Peyer's patch (tissue), 4 donors: ENCODE measurements at places on chromosomes 7 and 10.

DNA sequence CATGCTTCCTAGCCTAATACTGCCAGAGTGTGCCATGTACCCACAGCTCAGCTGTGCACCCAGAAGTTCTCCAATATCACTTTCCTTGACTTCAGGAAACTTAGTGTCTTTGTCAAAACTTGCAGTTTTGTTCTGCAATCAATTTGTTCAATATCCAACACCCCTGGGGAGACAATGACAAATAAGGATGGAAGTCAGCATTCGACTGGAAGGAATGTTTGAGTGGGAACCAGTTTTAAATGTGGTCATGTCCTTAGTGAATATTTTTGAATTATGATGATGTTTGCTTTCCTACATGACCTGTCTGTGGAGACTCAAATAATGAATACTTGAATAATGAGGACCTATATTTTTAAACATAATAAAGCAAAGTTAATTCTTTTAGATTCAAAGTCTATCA is 112.0 kb downstream of the ANK3 start:
- no peak for DNase-seq

DNA sequence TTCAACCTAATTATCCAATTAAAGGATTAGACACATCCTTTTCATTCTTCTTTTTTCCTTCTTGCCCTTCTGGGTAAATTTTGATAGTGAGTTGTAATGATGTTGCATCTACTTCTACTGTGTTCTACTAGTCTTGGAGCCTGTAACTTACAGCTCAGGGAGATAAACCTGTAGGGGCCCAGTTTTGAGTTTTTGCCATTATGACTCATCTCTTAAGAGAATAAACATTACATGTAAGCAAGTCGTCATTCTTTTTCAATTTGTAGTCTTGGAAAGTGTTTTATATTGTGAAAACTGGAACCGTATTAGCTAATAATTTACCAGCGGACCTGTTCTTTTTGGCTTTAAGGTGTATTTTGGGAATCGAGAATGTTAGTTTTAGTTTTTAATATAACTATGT is 89.7 kb upstream of the RPA3 start:
- DNase-seq: no peak

GRCh38 chr7:1514995-1515401 is 10.8 kb upstream of the INTS1 start:
- no peak for DNase-seq

DNA sequence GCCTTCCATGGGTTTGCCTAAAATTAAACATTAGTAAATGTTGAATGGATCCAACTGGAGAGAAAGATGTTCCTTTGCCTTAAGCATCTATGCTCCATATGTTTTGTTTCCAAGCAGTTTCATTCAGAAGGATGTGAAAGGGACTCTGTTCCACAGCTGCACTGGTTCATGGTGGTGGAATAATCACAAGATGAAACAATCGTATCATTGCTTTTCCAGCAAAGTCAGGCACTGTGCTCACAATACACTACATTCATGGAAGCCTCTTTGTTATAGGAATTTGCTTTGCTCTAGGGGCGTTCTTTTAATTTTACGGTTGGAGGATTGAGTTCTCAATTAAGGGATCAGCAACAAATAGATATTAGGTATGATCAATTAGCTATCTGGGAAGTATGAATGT is 33.8 kb downstream of the RAMP3 start:
- DNase-seq: no peak

DNA sequence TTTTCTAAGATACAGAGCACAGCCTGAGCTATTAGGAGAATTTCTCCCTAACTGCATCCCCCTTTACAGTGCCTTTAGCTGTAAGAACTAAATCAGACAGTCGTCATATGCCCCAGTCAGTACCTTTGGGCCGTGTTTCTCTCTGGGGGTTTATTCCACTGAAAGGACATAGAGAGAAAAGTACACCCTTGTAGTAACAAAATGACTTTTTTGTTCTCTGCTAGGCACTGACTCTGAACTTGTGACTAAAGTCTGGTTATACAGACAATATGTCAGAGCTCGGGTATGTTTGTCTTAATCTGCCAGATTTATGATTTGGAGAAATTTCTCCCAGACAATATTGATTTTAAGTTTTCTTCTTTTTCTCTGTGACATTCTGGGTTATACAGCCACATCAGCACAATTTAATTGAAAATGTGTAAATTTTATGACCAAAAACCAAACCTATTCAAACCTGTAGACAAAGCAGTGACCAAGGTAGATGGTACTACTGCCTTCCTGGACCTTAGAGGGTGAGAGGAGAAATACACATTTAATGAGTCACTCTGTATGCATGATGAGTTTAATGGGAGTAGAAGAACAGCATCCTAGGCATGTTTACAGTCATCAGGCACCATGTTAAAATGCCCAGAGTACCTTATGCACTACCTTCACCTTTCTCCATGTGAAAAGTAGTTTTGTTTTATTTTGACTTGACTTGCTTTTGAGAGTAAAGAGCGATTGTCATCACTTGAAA is 156.1 kb upstream of the PLXDC2 start:
- no peak for DNase-seq

DNA sequence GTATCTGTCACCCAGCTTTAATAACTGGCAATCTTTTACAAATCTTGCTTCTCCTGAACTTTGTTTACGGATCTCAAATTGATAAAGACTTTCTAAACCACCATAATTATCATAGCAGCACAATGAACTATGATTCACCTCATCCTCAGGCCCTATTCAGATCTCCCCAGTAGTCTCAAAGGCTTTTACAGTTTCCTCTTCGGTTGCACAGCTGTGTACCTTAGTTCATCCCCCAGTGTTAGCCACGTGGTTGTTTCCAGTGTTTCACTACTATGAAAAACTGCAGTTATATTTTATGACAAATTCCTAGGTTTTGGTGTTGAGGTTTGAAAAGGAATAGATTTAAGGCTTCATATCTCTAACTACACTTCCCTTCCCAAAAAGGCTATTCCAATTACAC is 24.9 kb downstream of the PAXIP1 start:
- DNase-seq: no peak

- no peak for DNase-seq
These were observed 11.2 kb downstream of the ZAN start for GRCh38 chr7:100744605-100745004.

DNA sequence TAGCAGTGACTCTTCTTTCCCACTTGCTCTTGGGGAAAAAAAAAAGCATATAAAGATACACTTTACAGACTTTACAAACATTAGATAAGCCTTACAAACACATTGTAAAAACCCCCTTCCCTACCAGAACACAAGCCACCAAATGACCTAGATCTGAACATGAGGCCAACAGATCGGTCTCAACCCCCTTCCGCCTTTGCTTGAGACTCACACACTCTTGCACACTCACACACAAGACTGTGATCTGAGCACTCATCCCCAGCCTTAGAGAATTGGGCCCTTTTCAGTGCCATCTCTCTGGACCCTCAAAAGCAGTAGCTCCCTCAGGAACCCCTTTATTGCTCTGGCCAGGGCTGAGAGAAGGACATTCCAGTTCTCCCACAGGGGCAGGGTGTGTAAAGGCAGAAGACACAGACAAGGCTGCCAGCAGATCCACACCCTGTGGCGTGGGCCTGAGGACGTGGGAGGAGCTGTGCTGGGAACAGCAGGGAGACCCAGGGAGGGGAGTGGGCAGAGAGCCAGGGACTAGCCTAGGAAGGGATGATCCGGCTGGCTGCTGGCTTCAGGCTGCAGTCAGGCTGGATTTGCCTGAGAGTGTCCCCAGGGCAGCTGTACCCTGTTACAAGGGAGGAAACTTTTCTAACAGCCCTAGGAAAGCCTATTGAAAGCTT is 206.7 kb downstream of the KIAA1217 start:
- DNase-seq: peak; percentile 17

DNA sequence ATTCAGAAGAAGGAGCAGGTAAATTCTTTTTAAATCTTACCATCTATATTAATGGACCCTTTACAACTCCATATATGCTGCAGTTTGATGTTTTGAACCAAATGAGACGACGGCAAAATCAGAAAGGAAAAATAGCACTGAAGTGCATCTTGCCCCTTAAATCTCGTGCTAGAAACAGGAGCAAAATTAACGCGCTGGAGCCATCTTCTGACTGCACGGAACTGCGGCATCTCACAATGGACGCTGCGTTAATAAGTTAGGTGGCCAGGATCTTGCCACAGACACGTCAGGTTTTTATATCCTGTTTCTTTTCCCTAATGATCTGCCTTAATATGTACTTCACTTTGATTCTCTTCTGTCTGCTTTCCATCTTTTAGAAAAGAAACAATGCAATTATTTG is 354.5 kb downstream of the TFEC start:
- no peak for DNase-seq

GRCh38 chr7:84331616-84332015 is 137.0 kb upstream of the SEMA3A start:
- DNase-seq: no peak

- DNase-seq: no peak
These were observed 287.5 kb upstream of the NPVF start for GRCh38 chr7:25515633-25516275.

DNA sequence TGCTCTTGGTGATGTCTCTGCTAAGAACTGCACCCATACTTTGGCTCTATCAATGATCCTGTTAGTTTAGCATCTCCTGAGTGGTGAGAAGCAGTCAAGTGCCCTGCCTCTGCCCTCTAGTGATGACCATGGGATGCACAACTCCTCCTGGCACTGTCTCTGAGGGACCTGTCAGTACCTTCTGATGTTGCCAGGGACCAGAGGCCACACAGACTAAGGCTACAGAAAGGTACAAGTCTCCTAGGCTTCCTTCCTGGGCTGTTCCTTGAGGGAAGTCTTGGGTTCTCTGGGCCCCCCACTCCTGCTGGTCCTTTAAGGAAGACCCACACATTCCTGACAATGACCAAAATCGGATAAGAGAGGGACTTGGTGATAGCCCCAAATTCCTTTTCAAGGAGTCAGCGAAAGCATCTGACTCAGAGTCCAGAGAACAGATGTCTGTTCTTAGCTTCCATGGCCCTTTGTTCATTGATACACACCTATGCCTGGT is 15.3 kb downstream of the NKX2-3 start:
- no peak for DNase-seq

DNA sequence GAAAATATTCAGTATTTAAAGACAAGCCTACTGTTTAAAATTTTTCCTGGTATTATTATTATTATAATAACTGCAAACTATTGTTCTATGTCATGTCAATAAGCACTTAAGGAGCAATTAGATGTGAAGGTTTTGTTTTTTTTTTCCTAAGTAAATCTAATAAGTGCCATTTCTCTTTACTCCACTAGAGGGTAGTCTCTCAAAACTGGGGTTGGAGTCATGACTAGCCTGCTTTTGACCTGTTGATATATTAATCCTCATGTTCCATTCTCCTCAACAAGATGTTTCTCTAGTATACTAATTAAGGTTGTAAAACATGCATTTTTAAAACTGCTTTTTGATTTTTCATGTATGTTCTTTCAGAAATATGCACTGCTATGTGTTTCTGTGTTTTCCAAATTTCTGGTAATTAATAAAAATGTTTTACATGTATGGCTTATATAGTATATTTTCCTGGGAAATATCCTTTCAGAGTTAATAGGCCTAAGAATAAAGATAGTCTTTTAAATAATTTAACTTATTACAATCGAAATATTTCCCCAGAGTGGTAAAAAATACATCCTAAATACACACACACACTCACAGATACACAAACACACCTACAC is 1.0 kb upstream of the LRRN3 start:
- DNase-seq: no peak

DNA sequence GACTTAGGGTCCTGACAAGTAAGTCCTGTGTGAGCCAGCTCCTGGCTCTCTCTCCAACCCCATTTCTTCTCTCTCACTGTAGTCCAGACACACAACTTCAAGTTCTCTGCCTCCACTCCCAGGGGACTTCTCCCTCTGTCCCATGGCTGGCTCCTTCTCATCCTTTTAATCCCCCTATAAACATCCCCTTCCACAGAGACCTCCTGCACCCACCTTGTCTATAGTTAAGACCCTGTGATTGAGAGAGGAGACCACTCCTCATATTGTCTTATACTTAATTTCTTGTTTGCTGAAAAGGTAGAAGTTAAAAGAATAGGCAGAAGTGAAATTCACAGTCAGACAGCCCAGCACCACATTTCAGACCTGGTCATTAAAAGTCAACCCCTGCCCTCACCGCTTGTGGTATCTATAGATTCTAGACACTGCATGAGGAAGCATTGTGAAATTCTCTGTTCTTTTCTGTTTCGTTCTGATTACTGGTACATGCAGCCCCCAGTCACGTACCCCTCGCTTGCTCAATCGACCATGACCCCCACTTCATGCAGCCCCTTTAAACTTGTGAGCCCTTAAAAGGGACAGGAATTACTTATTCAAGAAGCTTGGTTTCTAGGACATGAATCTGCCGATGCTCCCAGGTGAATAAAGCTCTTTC is 125.6 kb upstream of the FRMD4A start:
- DNase-seq: no peak

- DNase-seq: peak; percentile 72
These were observed 975 bp upstream of the USP54 start for GRCh38 chr10:73591935-73592699.

GRCh38 chr10:62022830-62023229 is 121.3 kb downstream of the ARID5B start:
- no peak for DNase-seq

DNA sequence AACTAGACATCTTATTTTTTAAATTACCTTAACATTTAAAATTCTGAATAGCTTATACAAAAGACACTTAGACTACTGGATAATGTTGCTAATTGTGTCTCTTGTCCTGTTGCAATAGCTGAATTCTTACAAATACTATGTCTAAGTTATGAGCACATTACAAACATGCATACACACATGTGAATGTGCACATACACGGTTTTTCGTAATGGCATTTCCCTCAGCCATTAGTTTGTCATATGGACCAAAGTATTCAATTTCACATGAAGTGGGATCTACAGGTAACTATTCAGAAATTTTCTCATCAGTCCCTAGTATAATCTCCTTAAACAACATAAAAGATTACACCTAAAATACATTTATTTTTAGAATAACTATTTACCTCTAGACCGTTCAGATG is 178.6 kb upstream of the BET1 start:
- no peak for DNase-seq

GRCh38 chr10:50851884-50852671 is 33.3 kb downstream of the A1CF start:
- DNase-seq: no peak

- DNase-seq: no peak
These were observed 21.8 kb upstream of the SMNDC1 start for GRCh38 chr10:110326351-110327032.

DNA sequence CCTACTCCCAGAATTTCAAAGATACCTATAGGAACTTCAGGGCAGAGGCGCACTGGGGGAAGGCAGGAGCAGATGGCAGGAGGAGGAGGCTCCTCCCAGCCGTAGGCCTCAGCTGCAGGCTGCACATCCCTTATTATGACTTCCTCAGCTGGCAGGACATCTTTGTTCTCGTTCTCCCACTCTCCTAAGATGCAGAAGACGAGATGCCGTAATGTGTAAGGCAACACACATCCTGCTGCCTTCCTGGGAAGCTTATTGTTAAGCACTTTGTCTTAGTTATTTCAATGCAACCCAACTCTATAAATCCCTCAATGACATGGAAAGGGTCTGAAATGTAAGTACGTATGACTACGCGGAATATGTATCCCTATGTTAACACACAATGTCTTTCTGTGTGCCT is 599.8 kb upstream of the MGMT start:
- DNase-seq: no peak

- no peak for DNase-seq
These were observed 6.9 kb downstream of the MMD2 start for GRCh38 chr7:4951903-4952636.

GRCh38 chr10:11684717-11685645 is 57.2 kb upstream of the ECHDC3 start:
- DNase-seq: peak; percentile 90
